Osteocyte (in vitro differentiated cells): ENCODE measurements at places on chromosomes 5 and 9. TPM values are rescaled to one million over a fixed set of nuclear protein-coding genes. Genes with fewer than 3 reads are reported as not detected.

GRCh38 chr9:115882911-115883310, 270.7 kb upstream of the PAPPA start:
- H3K27ac ChIP-seq, result peak overlapping the region; percentile 36
- H3K4me1 ChIP-seq, result peaks cover 54% of the 10 kb centered on the region
- H3K4me3 ChIP-seq, result no peak overlapping the region

DNA sequence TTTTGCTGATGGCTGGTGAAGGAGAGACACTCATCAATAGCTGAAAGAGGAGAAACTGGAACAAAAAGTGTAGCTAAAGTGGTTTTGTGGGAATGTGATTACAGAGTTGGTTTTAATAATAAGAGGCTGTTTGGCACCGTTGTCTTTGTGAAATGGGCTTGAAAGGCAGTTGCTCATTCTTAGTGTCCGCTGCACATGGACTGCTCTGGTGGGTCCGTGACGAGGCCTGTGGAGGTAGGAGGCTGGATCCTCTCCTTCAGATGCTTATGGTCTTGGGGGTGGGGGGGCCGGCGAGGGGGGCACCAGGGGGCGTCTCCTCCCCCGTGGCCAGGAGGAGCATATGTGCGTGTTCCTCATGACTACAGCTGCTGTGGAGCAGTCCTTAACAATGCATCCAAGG, 29.8 kb downstream of the FUBP3 start:
- no peaks in the 10 kb centered on the region for H3K4me1 ChIP-seq
- H3K27ac ChIP-seq, result no peak overlapping the region
- H3K27me3 ChIP-seq, result no peaks in the 10 kb centered on the region
- H3K36me3 ChIP-seq, result peaks cover 28% of the 10 kb centered on the region
- DNase-seq, result no peak
- H3K4me3 ChIP-seq, result no peak overlapping the region

GRCh38 chr9:129962451-129962864, 80.5 kb downstream of the FNBP1 start:
- DNase-seq, result no peak
- peaks cover 58% of the 10 kb centered on the region for H3K4me1 ChIP-seq
- H3K27ac ChIP-seq, result peak overlapping the region; percentile 98
- peaks cover 10% of the 10 kb centered on the region for H3K36me3 ChIP-seq
- no peaks in the 10 kb centered on the region for H3K27me3 ChIP-seq

DNA sequence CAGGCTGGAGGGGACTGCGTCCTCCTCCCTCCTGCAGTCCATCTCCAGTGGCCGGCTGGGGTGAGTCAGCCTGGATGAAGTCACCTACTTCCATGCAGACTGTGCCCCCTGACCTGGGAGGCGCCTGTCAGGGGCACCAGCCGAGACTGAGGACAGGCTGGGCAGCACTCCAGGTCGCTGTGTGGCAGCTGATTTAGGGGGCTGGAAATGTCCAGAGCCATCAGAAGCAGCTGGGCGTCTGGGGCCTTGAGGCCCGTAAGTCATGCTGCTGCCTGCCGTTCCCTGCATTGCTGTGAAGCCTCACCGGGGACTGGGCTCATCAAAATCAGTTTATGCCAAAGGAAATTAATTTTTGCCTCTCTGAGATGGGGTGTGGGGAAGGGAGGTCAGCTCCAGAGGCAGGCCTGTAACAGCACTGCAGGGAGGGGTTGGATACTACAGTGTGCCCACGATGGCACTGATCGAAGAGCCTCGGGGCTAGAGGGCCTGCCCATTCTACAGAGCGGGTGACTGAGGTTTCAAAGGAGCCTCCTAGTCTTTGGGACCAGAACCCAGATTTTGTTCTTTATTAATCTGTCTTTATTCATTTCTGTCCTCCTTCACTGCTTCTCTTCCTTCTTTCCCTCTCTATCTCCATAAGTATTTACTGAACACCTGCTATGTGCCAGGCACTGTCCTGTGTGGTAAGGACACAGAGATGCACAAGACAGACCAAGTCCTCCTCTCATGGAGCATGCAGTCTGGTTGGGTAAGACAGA, 70.4 kb upstream of the PSD2 start:
- H3K4me1 ChIP-seq, result peaks cover 22% of the 10 kb centered on the region
- H3K27me3 ChIP-seq, result no peaks in the 10 kb centered on the region
- H3K36me3 ChIP-seq, result peaks cover 6% of the 10 kb centered on the region
- peak overlapping the region; percentile 88 for H3K27ac ChIP-seq
- no peak overlapping the region for H3K4me3 ChIP-seq

- peaks cover 4% of the 10 kb centered on the region for H3K36me3 ChIP-seq
- no peak for DNase-seq
- peak overlapping the region; percentile 78 for H3K27ac ChIP-seq
- no peaks in the 10 kb centered on the region for H3K27me3 ChIP-seq
These were observed 78.1 kb upstream of the NREP start for GRCh38 chr5:111834926-111835599.

DNA sequence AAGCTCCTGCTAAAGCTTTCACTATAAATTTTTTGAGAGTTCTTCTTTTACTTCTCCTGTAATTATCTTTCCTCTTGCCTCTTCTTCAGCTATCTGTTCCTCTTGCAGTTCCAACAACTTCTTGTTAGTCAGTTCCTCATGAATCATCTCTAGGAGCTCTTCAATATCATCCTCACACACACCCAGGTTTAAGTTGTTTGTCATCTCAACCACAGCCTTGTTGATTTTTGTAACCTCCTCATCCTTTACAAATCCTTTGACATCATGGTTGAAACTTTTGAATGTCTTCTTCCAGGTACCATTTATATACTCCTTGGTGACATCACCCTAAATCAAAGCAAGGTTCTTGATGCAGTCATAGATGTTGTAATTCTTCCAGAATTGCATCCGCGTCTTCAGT, 106.3 kb upstream of the MAMDC2 start:
- H3K27ac ChIP-seq, result no peak overlapping the region
- H3K36me3 ChIP-seq, result no peaks in the 10 kb centered on the region
- H3K4me3 ChIP-seq, result no peak overlapping the region
- no peaks in the 10 kb centered on the region for H3K27me3 ChIP-seq

- no peak for DNase-seq
- H3K4me3 ChIP-seq, result no peak overlapping the region
- no peaks in the 10 kb centered on the region for H3K27me3 ChIP-seq
- H3K4me1 ChIP-seq, result peaks cover 6% of the 10 kb centered on the region
These were observed 19.2 kb upstream of the FGFR4 start for GRCh38 chr5:177067503-177067902.

ZFP37 gene
- 5.9 and 7.0 TPM in 2 replicates for total RNA-seq

DNA sequence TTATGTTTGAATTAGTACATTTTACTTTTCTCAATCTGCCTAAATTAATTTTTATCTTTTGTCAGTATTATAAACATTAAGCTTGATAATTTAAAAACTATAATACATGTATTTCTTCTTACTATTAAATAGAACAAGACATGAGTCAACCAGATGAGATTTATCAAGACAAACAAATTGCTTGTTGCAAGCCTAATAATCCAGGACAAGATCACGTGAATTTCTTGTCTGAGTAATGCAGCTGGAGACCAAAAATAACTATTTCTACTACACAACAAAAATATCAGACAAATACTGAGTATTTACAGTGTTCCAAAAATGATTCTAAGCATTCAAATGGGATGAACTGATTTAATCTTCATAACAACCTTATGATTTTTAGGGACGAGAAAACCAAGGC, 339.1 kb upstream of the PRR16 start:
- H3K4me1 ChIP-seq, result no peaks in the 10 kb centered on the region
- H3K4me3 ChIP-seq, result no peak overlapping the region
- no peak for DNase-seq
- H3K27ac ChIP-seq, result no peak overlapping the region
- H3K27me3 ChIP-seq, result peaks cover 28% of the 10 kb centered on the region

DNA sequence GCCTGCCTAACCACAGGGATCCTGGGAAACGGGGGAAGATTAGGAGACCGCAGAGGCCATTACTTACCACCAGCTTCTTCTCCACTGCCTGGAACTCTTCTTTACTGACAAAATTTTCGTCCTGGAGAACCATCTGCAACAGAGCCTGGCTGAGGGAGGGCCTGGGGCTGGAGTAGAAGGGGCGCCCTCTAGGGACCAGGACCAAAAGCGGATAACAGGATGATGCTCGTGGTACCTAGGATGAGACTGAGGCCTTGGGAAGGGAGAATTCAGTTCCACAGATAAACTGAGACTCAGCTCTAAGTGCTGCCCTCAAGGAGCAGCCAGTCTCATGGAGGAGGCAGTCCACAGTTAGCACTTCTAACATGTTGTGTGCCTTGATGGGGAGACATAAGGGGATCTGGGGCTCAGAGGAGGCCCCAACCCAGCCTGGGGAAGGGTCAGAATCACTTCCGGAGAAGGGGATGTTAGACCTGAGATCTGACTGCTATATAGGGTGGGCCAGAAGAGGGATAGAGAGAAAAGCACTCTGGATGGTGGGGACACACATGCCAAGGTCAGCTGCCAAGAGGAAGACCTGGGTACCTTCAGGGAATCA, 1.2 kb downstream of the SPATA24 start:
- peak overlapping the region; percentile 100 for H3K27ac ChIP-seq
- no peaks in the 10 kb centered on the region for H3K27me3 ChIP-seq
- peak overlapping the region; percentile 96 for H3K4me3 ChIP-seq
